NCI-H1092 (cell line): ENCODE measurements at places on chromosomes 2 and 18.

GRCh38 chr2:61632276-61633169 lies 94.4 kb upstream of the XPO1 start:
- no peak for DNase-seq

DNA sequence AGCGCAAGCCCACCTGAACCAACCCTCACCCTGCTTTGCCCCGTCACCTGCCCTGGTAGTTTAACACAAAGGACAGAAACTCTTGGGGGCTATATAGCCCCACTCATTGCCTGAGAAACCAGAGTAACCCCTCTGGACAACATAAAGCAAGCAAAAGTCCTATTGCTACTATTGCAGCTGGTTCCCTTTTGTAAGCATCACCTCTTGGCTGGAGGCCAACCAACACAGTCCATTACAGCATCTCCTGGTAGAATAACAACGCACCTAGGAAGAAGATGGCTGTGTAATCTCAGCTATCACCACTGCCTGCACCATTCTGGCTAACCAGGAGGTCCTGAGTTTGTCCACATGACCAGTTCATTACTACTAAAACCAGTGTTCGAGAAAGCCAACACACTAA lies 36.4 kb downstream of the FLACC1 start:
- no peak for DNase-seq

- no peak for DNase-seq
Observed at GRCh38 chr2:129884221-129884786, 95.2 kb upstream of the RAB6C start.

DNA sequence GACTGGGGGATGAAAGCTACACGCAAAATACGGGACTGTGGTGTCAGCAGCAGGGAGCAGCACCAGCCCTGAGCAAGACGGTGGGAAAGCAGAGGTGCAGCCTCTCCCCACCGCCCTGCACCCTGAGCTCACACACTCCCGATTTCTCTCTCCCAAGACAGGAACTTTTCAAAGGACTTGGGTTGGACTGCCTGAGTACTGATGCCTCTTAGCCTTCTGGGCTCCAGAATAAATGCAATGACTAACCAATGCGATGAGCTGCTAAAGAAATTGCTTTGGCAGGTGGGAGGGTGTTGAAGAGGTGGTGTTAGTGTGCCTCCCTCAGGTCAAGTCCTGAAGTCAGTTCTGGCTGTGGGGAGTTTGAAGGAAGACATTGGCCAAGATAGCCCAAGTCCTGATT lies 9.6 kb downstream of the TRIM54 start:
- DNase-seq = no peak

DNA sequence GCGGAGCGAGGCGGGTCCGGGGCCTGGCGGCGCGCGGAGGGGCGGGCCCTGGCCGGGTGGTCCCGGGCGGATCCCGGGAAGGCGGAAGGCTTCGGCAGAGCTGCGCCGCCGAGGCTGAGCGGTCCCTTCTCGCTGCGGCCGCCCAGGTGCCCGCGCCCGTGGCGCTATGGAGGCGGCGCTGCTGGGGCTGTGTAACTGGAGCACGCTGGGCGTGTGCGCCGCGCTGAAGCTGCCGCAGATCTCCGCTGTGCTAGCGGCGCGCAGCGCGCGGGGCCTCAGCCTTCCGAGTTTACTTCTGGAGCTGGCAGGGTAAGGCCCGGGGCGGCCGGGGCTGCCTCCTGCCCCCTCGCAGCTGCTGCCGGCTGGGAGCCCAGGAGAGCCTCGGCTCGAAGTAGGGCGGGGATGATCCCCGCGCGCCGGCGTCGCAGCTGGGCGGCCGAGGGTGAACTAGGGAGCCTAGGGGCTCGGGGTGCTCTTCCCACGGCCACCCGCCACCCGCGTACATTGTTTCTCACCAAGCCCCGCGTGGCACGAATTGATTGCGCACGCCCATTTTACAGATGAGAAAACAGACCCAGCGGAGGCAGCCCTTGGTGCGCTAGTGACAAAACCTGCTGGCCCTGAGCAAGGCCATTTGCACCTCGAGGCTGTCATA lies at the start of gene SLC66A3:
Gene SLC66A3, plus strand, starts transcription at position 87 of the 655 bp plus-strand sequence. Its CDS starts 80 bp downstream, at position 167.
- peak; percentile 77 for DNase-seq
